ENCODE measurements at places on chromosomes 2 and 18.

GRCh38 chr2:96412307-96413258 is 77.0 kb downstream of the NCAPH start:
- no peak for DNase-seq

GRCh38 chr2:48568547-48568946 is 38.6 kb downstream of the STON1 start:
- no peak for DNase-seq

DNA sequence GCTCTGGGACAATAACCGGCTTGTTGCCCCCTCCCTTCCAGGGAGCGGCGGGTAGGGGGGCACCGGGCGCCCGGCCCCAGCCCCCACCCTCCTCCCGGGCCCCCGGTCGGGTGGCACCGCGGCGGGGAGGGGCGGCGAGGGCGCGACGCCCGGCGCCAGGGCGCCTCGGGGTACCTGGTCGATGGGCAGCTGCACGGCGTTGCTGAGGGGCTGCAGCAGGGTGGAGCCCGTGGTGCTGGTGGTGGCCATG is 193 bp downstream of the MBOAT2 start:
- no peak for DNase-seq

GRCh38 chr2:121071034-121071504 is 213.9 kb downstream of the TFCP2L1 start:
- no peak for DNase-seq

DNA sequence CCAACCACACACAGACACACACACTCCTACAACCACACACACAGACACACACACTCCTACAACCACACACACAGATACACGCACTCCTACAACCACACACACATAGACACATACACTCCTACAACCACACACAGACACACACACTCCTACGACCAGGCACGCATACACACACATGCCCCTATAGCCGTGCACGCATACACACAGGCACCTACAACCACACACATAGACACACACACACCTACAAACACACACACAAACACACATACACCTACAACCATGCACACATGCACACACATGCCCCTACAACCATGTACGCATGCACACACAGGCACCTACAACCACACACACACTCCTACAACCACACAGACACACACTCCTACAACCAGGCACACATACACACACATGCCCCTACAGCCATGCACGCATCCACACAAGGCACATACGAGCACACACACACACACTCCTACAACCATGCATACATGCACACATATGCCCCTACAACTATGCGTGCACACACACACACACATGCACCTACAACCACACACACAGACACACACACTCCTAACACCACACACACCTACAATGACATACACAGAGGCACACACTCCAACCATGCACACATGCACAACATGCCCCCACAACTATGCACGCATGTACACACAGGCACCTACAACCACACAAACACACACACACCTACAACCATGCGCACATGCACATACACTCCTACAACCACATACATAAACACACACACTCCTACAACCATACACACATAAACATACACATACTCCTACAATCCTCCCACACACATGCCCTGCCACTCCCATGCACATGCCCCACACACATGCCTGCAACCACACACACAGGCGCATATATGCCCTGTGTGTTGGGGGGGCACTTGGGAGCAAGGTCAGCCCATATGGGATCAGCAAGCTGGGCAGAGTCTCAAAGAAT is 19.1 kb upstream of the TEX51 start:
- no peak for DNase-seq
